ENCODE measurements at places on chromosomes 1 and 21.

GRCh38 chr1:59494145-59494833, 197.4 kb downstream of the FGGY start:
- no peak for DNase-seq

DNA sequence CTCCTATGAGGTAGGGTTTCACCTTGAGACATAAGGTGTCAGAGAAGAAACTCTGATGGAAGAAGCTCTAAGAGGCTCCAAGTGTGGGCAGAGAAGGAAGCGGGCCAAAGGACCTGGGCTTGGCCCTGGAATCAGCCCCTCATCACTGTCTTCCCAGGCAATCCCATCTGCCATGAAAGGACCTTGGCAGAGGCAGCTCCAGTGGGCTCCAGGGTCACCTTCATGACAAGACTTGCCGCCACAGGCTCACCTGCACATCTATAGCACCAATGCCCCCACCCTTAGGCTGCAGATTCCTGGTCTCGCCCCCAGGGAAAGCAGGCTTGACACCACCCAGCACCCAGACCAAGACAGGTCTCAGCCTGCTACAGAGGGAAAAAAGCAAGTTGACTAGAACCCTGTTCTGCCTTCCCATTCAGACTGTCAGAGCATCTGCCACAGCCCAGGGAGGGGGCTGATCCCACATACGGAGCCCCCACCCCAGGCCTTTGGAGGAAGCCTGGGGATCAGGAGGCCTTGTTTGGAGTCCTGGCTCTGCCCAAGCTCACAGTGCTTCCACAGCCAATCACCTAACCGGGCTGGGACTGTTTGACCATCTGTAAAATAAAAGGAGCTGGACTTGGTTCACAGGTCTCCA, 490 bp upstream of the FAM110D start:
- no peak for DNase-seq

DNA sequence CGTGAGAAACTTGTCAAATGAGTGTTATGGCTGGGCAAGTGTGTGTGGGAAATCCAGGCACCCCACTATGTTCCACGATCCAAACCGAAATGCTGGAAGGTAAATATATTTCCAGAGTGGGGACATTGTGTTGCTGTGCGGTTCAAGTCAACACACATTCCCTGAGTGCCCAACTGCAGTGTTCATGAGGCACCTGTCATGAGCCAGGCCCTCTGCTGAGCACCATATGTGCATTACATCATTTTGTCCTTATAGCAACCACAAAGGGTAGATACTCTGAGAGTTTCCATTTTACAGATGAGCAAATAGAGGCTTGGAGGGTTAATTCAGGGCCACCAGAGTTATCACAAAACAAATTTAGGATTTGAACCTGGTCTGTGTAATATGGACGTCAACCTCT, 59.9 kb upstream of the SOD1 start:
- DNase-seq: no peak

DNA sequence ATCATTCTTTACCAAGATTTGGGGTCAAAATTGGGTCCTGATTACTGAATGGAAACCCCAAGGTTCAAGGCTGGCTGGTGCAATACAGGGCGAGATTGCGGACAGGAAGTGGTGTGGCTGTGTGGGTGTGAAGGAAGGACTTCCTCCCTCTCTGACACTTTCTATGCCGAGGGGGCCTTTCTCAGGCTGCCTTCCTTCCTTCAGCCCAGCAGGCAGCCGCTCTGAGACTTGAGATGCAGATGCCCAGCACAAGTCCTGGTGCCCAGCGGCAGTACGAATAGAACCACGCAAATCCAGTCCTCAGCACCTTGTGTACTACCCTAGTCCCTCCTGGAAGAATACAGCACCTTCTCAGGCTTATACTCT, 16.3 kb downstream of the BATF3 start:
- no peak for DNase-seq

- no peak for DNase-seq
Observed at GRCh38 chr1:75732703-75733102, 8.2 kb downstream of the ACADM start.

DNA sequence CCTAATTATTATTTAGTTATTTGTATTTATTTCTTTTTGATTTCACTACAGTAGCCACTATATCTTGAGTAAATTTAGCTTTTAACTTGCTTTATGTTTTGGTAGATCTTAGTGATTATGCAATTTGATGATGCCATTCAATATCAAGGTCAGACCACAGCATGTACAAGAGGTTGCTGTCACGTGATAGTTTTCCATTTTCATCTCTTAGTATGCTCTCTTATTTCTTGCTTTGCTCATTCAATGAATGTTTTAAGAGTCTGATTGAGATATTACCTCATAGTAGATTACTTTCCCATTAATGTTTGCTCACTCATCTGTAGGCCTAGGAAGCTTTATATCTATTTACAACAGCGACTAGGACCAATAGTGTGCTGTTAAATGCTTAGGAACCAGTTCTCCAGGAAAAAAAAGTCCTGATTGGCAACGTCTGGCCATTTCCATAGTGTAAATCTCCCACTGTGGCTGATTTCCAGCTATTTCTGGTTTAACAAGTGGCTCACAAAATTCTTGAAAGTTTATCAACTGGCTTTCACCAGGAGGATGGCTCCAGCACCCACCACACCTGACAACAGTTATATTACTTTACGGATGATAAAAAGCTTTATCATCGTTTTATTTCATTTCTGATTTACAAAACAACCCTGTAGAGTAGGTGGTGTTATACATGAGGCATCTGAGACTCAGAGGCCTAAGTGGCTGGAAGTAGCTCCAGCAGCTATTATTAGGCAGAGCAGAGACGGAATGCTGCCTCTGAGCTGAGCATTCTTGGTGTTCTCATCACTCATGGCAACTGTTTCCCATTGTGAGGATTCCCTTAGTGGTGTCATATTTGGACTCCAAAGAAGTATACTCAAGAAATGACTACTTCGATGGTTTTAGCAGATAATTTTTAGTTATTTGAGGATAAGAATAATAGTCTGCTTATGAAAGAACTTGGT, 235.2 kb downstream of the DISC1 start:
- DNase-seq: no peak

DNA sequence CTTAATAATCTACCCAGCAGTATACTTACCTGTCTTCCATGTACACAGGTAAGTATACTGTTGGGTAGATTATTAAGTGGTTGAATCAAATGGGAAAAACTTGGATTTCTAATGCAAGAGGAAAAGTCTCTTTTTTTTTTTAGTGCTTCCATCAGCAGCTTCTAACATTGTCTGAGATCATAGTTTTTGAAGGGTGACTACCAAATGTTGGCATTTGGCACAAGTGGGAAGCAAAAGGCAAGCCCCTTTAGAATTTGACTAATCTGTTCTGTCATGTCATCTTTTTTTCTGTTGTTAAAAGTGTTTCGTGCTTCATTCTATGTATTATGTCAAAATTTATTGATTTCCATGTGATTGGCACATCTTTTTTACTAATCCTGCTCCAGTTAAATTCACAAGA, 547 bp downstream of the FMO1 start:
- DNase-seq: no peak

GRCh38 chr1:25668931-25669573, 52.5 kb downstream of the MAN1C1 start:
- DNase-seq: no peak

GRCh38 chr1:223301371-223301770, 62.6 kb downstream of the SUSD4 start:
- DNase-seq: no peak

DNA sequence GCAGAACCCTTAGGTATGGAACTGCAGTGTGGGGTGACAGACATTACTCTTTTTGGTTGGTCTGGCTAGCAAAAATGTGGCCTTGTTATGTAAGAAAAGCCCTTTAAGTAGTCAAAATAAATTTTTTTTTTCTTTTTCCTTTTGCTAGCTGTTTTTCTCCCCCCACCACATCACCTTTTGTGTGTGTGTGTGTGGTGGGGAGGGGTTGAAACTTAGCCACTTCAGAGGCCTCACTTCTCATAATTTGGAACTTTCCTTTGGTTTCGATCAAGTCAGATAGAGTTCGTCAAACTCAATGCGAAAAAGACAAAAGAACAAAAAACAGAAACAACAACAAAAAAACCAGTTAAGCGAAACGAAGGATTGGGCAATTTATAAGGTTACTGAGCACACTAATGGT, 1.9 kb upstream of the PRMT2 start:
- DNase-seq: no peak

GRCh38 chr1:203537806-203538464, 44.0 kb downstream of the OPTC start:
- DNase-seq: peak; percentile 71

- peak; percentile 78 for DNase-seq
Observed at GRCh38 chr1:119008483-119009311, 20.6 kb upstream of the TBX15 start.

DNA sequence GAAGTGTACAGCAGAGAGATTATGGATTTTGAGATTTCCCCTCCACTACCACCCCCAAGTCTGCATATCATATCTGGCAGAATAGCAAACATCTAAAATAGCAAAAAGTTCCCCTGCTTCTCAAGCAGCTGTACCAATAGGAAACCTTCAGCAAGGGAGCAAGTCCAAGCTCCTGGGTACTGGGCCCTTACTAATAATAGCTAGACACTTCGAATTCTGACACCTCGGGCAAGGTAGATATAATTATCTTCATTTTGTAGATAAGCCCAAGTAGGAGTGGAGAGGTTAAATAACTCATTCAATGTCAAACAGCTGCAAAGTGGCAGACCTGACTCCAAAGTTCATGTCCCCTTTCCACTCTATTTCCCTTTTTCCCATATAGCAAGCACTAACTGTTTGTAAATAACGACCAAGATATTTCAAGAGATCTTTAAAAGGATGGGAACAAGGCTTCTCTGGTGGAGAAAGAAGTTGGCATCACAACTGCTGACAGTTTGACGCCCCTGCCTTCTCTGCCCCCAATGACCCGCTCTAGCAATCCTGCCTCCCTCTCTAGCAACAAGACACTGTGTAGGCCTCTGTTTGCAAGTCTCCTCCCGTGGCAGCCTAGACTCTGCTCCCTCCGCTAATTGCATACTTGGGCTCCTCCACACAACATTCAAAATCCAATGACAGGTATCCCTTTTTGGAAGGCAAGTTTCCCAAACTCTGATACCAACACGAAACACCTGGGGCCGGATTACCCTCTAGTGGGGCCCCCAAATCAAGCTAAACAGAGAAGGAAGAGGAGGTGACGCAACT, 18.7 kb upstream of the ADAR start:
- DNase-seq: no peak

DNA sequence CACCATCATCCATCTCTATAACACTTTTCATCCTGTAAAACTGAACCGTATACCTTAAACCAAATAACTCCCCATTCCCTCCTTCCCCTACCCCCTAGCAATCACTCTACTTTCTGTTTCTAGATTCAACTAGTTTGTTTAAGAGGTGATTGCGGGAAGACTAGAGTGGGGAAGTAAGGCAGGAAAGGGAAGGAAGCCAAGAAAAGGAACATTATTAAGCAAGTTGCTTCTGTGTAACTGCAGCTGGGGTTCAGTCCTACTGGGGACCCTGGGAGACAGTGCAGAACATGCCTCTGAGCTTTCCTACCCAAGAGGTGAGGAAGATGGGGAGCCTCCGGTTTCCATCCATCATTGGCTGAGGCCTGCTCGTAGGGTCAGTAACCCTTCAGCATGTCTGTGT, 28.9 kb upstream of the H3-3A start:
- DNase-seq: no peak

- no peak for DNase-seq
Observed at GRCh38 chr1:185537596-185537995, 196.6 kb upstream of the HMCN1 start.

DNA sequence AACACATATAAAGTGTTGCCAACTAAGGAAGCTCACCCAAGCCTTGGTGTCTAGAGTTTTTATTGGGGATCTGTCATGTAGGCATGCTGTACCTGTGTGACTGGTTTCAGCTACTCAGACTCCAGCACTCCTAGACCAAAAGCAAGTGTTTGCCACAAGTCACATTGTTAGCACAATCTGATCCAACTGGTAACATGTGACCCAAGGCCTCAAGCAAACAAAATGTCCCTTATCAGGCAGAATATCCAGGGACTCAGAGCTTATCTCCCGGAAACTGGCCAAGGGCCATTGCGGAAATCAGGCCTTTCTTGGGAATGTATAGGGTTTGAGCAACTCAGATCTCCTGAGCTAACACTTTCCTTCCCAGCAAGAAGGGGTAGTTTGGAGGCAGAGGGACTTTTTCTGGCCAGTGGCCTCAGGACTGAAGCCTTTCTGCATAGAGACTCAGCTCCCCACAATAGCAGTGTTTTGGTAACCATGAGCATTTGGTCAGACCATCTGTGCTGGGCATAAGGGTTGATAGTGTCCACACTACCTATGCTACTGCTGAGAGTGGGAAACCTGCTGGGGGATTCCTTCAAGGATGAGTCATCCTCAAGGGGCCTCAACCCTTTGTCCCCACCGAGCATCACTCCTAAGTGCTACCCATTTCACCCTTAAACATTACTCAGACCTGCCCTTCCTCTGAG, 29.6 kb downstream of the NHLH2 start:
- no peak for DNase-seq

GRCh38 chr1:12088607-12089006, 25.5 kb downstream of the TNFRSF8 start:
- no peak for DNase-seq

DNA sequence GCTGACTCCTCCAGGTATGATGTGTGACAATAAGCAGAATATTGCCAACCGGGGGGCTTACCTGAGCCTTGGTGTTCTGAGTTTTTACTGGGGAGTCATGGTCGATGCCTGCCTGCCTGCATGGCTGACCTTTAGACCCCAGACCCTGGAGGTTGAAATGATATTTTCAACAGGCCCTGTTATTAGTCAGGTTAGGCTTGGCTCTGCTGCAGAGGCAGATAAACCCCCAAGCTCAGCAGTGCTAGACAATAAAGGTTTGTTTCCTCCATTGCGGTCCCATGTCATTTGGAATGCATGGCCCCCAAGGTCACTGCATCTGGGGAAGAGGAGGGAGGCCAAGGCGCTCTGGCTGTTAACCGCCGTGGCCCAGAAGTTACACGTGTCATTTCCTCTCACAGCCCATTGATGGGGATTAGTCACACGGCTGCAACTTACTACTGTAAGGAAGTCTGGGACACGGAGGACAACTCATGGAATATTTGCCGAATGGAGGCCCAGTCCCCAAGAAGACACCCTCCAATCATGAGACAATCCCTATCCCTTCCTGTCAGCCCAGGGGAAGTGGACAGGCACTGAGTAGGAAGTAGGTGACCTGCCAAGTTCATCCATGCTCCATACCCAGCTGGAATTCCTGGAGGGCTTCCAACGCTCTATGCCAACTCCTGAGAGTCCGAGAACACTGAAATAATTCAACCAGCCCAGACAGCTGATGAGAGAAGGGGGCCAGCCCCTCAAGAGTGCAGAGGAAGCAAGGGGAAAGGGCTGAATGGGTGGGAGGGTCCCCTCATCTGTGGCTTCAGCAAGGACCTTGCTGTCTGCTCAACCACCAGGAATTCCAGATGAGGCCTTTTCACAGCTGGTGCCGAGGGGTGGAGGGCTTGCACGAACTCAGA, 97.3 kb downstream of the TAS1R2 start:
- DNase-seq: no peak

GRCh38 chr1:245805532-245805931, 650.7 kb downstream of the KIF26B start:
- DNase-seq: no peak

GRCh38 chr1:160307118-160307791, 22.3 kb upstream of the PEX19 start:
- DNase-seq: no peak
